ENCODE measurements at places on chromosomes 6 and 20. TPM values are rescaled to one million over a fixed set of nuclear protein-coding genes. Genes with fewer than 3 reads are reported as not detected.

Gene RNF114
- total RNA-seq, result 64.1 TPM

Gene POM121L2
- total RNA-seq, result not detected

Gene FOXS1
- not detected for total RNA-seq

Gene STAU1
- 48.5 TPM for total RNA-seq

Gene IP6K3
- not detected for total RNA-seq

Gene SPAG4
- total RNA-seq, result 3.2 TPM

Gene SYCP2L
- not detected for total RNA-seq

Gene ROS1
- not detected for total RNA-seq
